Vagina (tissue), 2 donors: ENCODE measurements at places on chromosomes 1 and 21.

- DNase-seq, result no peak
Observed at GRCh38 chr21:16457498-16457897, 727.7 kb downstream of the USP25 start.

DNA sequence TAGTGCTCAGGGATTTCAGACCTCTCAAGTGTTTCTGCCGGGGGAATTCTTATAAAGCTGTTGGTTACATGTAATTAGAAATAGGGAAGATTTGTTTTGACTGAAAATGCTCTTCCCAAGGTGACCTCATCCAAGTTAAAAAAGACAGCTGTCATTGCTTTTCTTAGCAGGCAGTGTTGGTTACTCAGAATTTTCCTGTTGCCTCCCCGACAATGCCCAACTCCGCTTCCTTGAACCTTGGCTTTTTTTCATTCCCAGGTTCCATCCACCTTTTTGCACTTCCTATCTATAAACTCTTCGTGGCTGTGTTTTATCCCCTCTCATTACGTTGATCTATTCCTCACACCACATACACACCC lies 825 bp upstream of the DPH5 start:
- DNase-seq, result no peak

DNA sequence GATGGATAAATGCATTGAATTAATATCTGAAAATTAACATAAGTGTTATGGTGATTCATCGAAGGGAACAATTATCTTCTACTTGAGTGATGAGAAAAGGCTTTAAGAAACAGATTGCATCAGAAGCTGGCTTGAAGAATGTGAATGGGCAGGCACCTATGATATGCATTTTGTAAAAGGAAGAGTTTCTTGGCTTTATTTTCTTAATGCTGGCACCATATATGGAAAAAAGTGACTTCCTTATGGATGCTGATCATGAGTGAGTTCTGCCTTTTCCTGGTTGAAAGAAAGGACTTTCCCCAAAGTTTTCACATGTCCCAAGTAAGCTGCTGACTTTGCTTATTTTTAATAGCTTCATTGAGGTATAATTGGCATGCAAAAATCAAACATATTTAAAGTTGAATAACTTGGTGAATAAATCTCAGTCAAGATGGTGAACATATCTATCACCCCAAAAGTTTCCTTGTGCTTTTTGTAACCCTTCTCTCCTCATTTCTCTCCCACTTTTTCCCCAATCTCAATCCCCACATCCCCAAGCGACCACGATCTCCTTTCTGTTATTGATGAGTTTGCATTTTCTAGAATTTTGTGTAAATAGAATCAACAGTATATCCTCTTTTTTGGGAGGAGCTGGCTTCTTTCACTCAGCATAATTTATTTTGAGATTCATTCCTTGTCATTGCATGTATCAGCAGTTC lies 74.2 kb downstream of the SPATA46 start:
- no peak for DNase-seq

DNA sequence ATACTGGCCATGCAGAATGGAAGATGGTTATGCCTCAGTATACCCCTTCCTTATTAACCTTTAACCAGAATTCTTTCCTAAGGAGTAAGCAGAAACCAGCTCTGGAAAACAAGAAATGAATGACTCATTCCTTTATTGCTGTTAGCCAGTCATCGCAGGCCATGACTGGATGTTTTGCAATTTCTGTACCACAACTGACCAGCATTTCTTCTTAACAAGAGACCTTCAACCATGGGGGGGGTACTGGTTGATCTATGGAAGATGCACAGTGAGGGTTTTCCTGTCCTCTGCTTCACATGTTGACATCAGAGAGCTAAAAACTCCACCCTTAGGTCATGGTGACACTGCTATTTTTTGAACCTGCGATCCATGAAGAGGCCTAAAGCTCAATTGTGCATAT lies 28.0 kb upstream of the RNF2 start:
- no peak for DNase-seq

DNA sequence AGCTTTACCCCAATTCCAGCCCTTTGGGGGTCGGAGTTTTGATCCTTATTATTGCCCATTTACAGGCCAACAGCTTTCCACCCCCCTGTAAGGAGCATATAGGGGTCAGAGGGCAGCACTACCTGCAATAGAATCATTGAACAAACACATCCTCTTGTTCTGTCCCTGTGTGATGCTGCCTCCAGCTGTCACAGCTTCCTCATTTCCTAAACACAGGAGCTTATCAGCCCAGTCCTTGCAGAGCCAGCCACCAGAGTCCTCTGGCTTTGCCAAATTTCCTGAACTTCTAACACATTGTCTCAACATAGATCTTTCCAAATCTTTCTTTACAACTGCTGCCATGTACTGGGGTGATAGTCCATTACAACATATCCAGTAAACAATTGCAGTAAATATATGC lies 32.8 kb upstream of the PTBP2 start:
- DNase-seq, result no peak

GRCh38 chr21:45981151-45982091 lies at the start of gene COL6A1:
Gene COL6A1, plus strand, starts transcription at chr21:45981770. Its CDS starts 81 bp downstream, at chr21:45981851.
- no peak for DNase-seq

- no peak for DNase-seq
Observed at GRCh38 chr1:229466887-229467286, 33.0 kb upstream of the ACTA1 start.

GRCh38 chr1:105934806-105935205 lies 1121.7 kb upstream of the PRMT6 start:
- no peak for DNase-seq

DNA sequence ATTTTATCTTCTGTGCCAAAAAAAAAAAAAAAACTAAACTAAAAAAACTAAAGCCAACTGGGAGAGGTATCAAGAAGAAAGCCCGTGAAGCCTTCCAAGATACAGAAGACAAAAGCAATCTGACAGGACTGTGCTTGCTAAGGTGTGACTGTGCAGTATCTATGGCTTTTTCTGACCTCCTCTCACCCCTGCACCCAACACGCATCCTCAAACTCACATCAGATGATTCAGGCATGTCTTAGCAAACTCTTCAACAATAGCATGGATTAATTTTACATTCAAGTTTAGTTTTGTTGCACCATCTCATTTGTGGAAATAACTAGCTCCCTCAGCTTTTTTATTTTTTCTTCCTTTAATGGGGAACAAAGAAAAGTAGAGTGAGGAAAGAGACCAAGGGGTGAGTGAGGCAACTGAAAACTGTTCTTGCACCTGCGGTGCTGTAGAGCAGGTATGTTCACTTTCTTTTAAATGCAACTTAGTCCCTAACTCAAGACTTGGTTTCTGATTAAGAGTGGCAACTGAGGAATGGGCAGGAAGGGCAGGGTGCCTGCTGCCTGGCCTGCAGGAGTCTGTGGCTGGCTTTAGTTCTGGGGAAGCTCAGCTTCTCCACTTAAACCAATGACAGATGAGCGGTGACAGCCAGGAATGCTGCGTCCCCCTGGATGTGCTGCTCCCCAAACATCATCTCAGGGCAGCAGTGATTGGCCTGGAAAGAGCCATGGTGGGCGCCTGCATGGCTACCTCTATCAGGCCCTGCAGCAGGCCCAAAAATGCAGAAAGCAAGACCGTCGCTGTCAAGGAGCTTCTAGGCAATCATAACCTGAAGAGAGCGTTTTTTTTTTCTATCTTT lies 71.3 kb upstream of the LRRC8B start:
- DNase-seq, result no peak

GRCh38 chr21:43659136-43660000 lies at the start of the genes HSF2BP and RRP1B:
Gene HSF2BP, minus strand, starts transcription at chr21:43659488. Its CDS starts 1,392 bp downstream, at chr21:43658096.
Gene RRP1B, plus strand, starts transcription at chr21:43659560. Its CDS starts 105 bp downstream, at chr21:43659665.
- no peak for DNase-seq

- no peak for DNase-seq
Observed at GRCh38 chr1:18783705-18784481, 75.6 kb downstream of the TAS1R2 start.

GRCh38 chr21:38307771-38308531 lies 51.2 kb downstream of the KCNJ15 start:
- no peak for DNase-seq

GRCh38 chr1:159009704-159010361 lies at the start of gene IFI16:
Gene IFI16, plus strand, starts transcription at chr1:159009907. Its CDS starts 4,774 bp downstream, at chr1:159014681.
- peak; percentile 91 for DNase-seq
